ENCODE measurements at places on chromosomes 11 and 22. TPM values are rescaled to one million over a fixed set of nuclear protein-coding genes. Genes with fewer than 3 reads are reported as not detected.

GRCh38 chr11:109785198-109785597, 308.0 kb upstream of the ZC3H12C start:
- no peak for DNase-seq

GRCh38 chr11:46299451-46299961, 22.0 kb downstream of the CREB3L1 start:
- DNase-seq = no peak

DNA sequence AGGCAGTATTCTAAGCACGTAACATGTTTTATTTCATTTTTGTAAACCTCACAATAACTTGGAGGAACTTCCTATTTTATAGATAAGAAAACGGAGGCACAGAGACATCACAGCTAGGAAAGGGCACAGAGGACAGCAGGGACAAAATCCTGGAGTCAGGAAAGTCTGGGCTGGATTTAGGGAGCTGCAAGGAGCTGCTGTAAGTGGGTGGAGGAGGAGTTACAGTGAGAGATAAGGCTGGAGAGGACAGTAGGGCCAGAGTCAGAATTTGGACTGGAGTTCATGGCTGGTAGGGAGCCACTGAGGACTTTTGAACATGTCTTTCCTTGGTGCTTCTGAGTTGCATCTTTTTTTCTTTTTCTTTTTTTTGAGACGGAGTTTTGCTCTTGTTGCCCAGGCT, 32.2 kb upstream of the PTPRJ start:
- no peak for DNase-seq

DNA sequence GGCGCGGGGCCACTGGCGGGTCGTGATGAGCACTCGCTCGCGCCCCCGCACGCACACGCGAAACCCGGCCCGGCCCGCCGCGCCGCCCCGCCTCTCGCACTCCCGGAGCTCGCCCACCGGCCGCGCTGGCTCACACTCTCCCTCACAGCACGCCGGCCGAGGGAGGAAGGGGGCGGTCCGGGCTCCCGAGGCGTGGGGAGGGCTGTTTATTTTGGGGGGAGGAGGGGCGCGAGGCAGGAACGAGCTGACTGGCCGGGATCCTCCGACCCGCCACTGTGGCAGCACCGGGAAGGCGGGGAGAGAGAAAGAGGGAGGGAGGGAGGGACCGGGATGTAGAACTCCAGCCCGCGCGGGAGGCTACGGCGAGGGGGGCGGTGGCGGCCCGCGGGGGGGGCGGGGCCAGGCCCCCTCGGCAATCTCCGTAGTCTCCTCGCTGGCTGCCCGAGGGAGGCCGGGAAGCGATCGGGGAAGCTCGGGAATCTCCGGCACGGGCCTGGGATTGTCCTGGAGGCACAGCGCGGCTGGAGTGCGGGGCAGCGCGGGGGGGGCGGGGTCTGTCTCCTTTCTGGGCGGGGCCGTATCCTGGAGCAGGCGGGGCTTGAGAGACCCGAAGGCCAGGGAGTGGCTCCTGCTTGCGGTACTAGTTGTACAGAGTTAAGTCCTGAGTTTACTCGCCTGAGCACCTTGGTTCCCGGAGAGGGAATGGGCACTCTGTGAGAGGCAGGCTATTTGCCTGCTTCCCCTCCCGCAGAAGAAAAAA, at the start of gene RBFOX2:
Gene RBFOX2, minus strand, starts transcription at position 179 of the 760 bp plus-strand sequence. CDS start 399 bp downstream, outside the sequence.
- DNase-seq = peak; percentile 81

GRCh38 chr11:62644220-62644619, 2.2 kb downstream of the GANAB start:
- DNase-seq = no peak

GRCh38 chr11:69834811-69835800, 15.9 kb upstream of the FGF3 start:
- no peak for DNase-seq

DNA sequence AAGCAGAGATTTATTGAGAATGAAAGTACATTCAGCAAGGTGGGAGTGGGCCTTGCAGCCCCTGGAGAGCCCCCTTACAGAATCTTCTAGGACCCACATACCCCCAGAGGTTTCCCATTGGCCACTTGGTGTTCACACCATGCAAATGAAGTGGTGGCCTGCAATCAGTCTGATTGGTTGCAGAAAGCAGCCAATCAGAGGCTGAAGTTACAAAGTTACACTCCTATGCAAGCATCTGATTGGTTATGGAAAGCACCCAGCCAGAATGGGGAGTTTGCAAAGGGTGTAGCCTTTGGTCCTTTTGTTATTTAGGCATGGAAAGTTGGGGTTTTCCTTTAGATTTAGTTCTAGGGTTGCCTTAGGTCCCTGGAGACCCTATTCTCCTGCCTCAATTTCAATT, 34.9 kb downstream of the UVRAG start:
- no peak for DNase-seq

DNA sequence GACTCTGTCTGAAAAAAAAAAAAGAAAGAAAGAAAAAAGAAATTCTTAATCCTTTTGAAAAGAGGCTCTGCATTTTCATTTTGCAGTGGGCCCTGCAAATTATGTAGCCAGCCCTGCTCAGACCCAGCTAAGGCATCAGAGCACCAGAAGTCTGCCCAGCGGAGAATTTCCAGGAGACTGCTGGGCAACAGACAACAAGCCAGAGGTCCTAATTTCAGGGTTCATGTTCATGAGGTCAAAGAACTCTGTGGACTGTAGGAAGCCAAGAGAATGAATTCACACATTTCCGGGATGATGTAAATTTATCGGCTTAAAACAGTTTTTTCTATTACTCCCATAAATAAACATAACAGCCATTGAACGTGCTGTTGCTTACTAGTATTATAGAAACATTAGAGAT, 14.8 kb upstream of the RTCB start:
- no peak for DNase-seq

- no peak for DNase-seq
Observed at GRCh38 chr11:96940227-96940626, 550.4 kb downstream of the JRKL start.

- peak; percentile 88 for DNase-seq
Observed at GRCh38 chr11:33701302-33702230, 940 bp upstream of the C11orf91 start.

DNA sequence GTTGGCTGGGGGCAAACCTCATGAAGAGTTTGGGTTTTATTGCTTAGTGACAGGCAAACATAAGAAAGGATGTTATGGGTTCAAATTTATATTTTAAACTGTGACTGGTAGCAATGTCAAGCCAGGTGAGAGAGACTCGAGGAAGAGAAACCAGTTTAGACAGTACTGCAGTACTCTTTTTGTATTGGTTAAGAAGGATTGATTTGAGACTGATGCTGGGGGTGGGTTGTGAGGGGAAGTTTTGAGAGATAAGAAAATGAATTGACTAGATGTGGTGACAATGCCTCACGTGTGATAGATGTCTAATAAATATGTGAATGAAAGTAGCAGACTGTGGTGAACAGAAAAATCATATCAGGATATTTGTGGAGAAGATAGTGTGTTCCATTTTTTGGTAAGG, 142.4 kb downstream of the DDX10 start:
- no peak for DNase-seq

- no peak for DNase-seq
Observed at GRCh38 chr11:98300719-98301118, 720.0 kb upstream of the CNTN5 start.

DNA sequence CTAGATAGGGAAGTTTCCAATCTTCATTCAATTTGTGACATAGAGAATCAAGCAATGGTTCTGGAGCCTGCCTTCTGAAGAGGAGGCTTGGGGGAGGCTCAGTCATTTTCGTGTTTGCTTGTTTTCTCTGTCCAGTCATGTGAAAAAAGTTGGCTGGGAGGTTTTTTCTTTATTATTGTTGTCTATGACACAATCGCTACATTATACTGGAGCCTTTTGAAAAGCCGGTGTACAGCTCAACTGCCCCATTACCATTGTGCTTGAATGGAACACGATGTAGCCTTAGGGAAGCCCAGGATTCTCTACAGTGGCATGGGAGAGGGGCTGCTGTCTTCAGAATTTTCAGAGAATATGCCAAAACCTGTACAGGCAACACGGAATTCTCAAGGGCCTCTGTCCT, 57.9 kb upstream of the NCAM1 start:
- no peak for DNase-seq

- no peak for DNase-seq
Observed at GRCh38 chr22:41565403-41566054, 4.7 kb downstream of the CSDC2 start.

DNA sequence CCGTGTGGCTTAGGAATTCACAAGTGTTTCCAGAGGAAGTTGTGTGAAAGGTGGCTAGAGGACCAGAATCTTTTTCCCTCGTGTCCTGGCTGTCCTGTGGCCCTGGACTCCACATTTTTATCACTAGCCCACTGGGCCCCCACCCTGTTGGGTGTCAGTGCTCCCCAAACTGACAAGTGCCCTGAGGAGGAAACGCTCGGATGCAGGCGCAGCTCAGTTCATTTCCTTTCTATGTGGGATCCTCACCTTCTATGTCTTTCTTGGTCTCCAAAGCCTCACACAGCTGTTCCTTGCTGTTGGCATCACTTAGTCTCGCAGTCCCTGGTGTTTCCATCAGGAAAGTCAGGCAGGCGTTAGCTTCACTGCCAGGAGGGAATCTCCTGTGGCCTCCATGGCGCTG, 68.0 kb upstream of the KCNQ1OT1 start:
- no peak for DNase-seq

GRCh38 chr11:134731213-134731961, 319.3 kb upstream of the B3GAT1 start:
- no peak for DNase-seq

DNA sequence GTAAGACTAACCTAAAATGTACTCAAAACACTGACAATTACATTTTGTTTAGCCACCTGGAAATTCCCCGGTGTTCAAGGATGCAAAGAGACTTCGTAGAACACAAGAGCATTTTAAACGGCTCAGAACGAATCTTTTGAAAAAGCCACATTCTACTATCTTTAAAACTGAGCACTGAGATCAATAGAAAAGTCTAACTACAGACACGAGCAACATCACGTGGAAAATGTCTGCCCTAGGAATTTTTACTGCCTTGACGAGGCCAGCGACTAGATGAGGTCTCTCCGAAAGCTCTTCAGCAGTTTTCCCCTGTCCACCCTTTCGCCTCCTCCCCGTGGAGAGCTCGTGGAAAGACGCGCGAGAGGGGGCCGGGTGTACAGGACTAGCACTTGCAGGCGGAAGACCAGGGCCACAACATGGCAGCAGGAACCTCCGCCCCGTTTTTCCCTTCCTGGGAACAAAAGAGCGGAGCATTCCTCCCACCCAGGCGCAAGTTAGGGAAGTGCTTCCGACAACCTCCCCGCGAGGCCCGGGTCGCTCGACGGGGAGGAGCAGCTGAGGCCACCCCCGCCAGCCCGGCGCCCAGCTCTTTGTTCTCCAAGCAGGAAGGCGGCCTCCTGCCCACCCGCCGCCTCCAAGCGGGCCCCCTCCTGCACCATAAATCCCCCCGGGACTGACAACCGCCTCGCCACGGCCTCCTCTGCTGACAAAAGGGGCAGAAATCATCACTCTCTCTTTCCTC, 1.1 kb downstream of the EIF4G2 start:
- DNase-seq = no peak

- DNase-seq = no peak
Observed at GRCh38 chr11:40252236-40252635, 1207.2 kb downstream of the LRRC4C start.

- DNase-seq = no peak
Observed at GRCh38 chr11:66617155-66617834, 865 bp downstream of the RBM14 start.

- no peak for DNase-seq
Observed at GRCh38 chr11:1791912-1792311, 28.2 kb upstream of the CTSD start.

- DNase-seq = no peak
Observed at GRCh38 chr11:115941481-115941993, 437.3 kb upstream of the CADM1 start.

DNA sequence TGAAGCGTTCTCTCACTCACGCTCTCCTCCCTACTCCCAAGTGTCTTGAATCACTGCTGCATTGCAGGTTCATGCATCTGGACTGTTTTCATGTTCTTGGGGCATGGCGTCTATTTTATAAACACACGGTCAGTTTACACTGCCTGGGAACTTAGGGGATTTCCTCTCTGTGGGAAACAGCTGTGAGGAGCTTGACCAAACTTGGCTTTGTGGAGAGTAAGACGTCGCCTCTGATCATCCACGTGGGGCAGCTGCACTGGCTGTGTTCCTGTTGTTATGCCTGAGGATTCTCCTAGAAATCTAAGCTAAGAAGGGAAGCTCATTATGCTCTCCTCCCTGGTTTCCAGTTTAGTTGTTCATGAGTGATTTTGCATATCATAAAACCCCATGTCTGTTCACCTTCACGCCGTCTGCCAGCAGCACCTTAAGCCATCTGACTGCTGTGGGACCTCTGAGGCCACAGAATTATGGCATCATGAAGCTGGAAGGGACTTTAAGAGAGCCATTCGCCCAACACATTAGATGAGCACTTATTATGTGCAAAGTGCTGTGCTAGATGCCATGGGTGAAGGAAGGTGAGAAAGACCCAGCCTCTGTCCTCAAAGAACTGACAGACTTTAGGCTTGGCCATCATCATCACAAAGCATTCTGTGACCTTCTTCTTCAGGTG, 38.8 kb upstream of the POU2AF1 start:
- no peak for DNase-seq

- no peak for DNase-seq
Observed at GRCh38 chr11:96105944-96106343, 182.0 kb upstream of the MTMR2 start.

GRCh38 chr11:11045156-11045930, 187.5 kb upstream of the ZBED5 start:
- no peak for DNase-seq

DNA sequence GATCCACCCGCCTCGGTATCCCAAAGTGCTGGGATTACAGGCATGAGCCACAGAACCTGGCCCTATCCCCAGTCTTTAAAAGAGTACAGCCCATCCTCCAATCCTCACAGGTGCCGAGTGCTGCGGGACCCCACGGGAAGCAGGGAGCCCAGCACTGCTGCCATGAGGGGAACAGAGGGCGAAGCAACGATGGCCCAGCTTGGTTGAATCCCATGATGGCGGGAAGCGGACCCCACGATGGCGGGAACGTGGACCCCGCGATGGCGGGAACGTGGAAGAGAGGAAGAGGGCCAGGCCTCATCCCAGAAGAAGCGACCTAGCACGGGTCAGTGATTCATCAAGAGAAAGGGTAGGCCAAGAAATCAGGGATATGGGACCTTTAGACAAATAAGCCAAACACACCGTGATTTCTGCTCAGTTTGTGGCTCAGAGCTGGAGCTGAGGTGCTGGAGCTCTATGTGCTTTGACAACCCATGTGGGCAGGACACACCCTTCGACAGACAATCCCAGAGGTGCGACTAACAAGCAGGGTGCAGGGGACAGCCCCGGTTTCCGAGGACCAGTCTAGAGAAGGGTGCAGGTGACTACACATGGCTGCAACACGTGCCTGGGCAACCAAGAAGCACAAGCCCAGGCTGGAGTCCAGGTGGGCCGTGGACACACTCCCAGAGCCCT, 30.9 kb downstream of the BRD1 start:
- no peak for DNase-seq

Gene OR4A16
- total RNA-seq = not detected

Gene CLDN25
- total RNA-seq = not detected

Gene FOLR1
- not detected for total RNA-seq

Gene MPPED1
- not detected for total RNA-seq

Gene OVOL1
- total RNA-seq = not detected

Gene B4GALNT4
- 1.5 TPM for total RNA-seq

Gene ZP1
- total RNA-seq = not detected

Gene ALDH3B1
- 0.74 TPM for total RNA-seq

Gene SCGB1D2
- not detected for total RNA-seq

Gene MUC5AC
- total RNA-seq = not detected

All from pulmonary artery endothelial cell (primary cell).